Anterior cingulate cortex (tissue), 58 donors: ENCODE measurements at places on chromosomes 3 and 15.

DNA sequence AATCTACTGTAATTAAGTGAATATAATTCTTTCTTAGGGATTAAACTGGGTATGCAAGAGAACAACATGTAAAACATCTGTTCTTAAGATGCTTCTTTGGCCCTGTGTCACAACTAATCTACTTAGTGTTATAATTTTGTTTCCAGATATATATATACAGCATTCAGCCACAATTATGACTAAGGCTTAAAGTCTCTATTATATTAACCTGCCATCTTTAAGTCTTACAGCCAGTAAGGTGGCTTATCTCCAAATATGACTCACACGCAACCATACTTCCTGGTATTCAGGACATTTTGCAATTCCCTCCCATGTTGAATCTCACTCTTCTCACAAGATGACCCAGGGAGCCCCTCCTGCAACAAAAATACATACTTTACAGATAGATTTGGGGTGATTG lies 6.6 kb upstream of the KBTBD8 start:
- no peak for DNase-seq

GRCh38 chr15:99565049-99565298 lies 810 bp upstream of the MEF2A start:
- no peak for DNase-seq

GRCh38 chr3:66463054-66463631 lies 37.7 kb downstream of the LRIG1 start:
- DNase-seq = no peak

DNA sequence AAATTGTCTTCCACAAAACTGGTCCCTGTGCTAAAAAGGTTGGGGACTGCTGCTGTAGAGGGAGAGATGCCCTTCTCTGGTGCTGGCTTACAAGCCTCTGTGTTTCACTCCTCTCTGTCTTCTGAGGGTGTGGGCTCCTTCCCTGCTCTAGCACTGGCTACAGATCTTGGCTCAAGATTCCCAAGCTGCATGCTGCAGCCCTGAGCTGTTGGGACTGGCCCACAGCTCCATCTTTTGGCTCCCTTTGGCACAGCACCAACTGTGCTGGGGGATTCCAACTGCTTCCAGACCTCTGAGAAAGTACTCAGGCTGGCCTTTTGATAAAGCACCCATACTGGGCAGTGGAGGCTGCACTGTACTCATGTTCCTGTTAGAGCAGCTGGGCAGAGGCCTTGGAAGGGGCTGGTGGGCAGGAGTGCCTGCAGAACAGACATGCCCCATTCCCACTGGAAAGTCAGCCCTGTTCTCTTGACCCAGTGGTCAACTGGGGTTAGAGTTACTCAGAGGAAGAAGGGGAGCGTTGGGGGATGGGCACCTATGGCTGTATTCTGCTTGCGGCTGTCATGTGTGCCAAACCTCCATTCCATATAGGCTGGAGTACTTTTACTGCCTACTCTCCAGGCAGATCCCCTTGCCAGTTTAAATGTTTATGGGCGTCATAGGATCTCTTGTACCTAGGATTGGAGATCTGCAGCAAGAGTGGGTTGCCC lies 55.7 kb downstream of the GALK2 start:
- no peak for DNase-seq

- no peak for DNase-seq
These were observed 89.4 kb upstream of the ICE2 start for GRCh38 chr15:60568301-60568742.

DNA sequence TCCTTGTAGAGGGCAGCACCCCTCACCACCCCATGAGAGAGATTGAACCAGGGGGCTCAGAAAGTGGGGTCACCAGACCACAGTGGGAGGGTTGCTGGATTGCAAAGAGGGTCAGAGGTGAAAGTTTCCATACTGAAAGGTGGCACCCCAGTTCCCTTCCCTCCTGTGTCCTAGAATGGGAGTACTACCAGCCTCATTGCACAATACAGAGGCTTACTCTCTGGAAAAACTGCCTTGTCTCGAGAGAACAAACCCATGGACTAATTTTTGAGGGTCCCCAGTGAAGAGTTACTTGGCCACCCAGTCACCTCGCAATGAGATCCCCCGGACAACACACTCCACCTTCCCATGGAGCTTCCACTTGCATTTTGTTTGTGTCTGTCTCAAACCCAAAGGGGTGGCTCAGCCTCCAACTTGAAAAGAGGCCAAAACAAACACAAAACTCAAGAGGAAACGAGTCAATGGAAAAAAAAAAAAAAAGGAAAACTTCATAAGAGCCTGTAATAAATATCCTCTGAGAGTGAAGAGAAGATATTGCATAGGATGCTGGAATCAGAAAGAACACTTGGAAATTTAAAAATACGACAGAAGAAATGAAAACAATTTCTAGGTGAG lies 18.6 kb downstream of the MESP2 start:
- no peak for DNase-seq

DNA sequence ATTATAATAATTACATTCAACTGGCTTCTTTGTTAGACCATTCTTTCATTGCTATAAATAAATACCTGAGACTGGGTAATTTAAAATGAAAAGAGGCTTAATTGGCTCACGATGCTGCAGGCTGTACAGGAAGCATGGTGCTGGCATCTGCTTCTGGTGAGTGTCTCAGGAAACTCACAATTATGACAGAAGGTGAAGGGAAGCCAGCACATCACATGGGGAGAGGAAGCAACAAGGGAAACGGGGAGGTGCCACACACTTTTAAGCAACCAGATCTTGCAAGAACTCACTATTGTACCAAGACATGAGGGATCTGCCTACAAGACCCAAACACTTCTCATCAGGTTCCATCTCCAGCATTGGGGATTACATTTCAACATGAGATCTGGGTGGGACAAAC lies 413.1 kb upstream of the ARRDC4 start:
- DNase-seq = no peak

DNA sequence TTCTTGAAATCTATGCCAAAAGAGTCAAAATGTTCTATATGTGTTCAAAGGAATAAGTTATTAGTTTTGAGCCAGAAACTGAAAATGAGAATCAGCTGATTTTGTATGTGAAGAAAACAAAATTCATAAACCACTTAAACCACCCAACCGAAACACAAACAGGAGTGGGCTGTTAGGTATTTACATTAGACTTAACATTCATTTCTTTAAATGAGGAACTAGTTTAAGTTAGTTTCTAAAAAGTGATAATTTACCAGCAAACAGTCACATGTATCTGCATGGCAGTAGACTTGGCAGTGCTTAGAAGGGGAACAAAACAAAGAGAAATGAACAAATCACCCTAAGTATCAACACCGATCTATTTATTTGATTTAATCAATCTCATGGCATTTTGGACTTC lies 128.0 kb downstream of the GMNC start:
- DNase-seq = no peak

DNA sequence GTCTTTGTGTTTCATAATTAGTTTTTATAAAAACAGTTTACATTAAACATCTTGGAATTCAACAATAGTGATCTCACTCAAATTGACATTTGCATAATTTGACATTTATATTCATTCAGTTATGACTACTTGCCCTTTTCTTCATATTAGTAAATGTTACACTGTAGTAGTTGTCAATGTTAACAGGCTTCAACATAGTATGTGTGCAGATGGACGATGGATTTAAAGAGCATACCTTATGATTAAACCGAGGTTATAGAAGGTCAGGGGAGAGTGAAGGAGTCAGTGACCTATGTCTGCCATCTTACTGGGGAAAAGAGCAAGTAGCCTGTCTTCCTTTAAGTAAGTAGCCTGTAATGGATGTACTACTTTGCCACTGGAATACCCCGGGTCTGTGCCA lies 8.5 kb upstream of the CCNB2 start:
- DNase-seq = no peak

- no peak for DNase-seq
These were observed 92.2 kb downstream of the APBA2 start for GRCh38 chr15:28978011-28978378.

- no peak for DNase-seq
These were observed 47.8 kb upstream of the LRRC3B start for GRCh38 chr3:26574766-26575165.

- DNase-seq = no peak
These were observed 5.3 kb upstream of the TXNRD3 start for GRCh38 chr3:126659915-126660886.

GRCh38 chr3:45595364-45596195 lies 1.0 kb downstream of the LIMD1 start:
- no peak for DNase-seq

GRCh38 chr3:153633407-153633806 lies 471.4 kb downstream of the RAP2B start:
- DNase-seq = no peak

DNA sequence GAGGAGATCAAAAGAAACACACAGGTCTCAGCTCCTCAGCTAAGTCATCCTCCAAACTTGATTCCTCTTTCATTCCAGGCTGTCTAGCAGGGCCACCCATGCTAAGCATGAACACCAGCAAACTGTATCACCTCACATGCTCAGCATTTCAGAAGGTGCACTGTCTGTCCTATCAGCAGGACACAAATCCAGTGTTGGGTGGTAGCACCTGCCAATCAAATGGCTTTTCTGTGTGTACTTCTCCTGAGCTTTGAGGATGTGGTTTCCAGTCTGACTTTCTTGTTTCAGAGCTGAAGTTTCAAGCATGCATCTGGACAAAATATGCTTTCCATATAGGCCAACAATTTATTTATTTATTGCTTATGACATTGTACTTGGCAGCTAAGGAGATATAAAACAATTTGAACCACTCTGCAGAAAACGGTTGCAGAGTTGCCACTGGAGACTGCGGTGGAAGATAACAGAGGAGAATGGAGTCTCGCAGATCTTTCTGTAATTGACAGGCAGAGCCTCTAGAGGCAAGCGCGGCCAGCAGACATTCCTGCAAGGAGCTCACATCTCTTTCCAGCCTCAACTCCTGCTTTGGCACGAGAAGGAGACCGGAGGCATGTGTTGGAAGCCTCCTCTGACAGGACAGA lies 167.1 kb upstream of the WNT5A start:
- DNase-seq = no peak

DNA sequence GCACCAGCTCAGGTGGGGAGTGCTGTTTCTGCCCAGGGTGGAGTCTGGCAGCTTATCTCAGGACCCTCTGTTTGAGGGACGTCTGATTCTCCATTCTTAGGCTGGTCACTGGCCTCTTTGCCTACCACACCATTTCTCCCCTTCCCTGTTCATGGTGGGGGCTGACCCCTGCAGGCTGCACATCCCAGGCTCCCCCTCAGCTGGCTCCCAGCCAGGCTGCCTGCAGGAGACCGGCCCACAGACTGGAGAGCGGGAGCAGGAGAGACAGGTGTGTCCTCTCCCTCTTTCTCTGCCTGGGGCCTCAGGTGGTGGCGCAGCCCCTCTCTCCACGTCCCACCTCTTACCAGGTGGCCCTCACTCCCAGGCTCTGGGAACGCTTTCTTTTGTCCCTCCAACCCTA lies 60.8 kb downstream of the RAB11A start:
- DNase-seq = no peak

DNA sequence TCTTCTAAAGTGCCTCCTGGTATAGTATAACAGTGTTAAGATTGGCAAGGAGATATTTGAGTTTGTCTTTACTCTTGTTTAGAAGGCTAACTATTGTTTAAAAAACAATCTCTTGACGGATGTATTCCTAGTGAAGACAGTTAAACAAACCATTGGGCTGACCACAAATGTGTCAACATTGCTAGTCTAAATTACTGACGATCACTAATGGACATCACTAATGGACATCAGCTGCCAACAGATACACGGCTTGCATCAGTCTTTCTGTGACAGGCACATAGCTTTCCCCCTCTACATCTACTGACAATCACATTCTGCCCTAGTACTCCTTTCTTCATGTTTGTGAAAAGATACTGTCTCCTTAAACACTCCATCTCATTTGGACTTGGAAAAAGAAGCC lies 57.1 kb upstream of the ETV5 start:
- DNase-seq = no peak

- DNase-seq = no peak
These were observed 753 bp downstream of the INAFM2 start for GRCh38 chr15:40323953-40324937.

DNA sequence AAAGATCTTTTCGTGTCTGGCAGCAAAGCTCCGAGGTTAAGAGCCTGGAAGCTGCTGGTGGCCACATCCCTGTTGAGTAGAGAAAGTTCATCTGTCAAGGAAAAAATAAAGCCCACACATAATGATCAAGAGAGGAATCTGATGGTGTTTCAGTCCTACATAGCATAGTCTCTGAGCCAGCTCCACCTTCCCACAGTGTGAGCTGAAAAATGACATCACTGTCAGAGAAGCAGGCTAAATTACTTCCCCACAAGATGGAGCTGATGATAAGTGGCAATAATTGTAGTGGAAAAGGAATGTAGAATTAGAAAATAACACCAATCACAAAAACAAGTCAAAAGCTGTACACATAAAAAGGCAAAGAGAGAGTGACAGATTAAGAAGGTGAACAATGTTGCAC lies 84.5 kb downstream of the AQP9 start:
- no peak for DNase-seq

- no peak for DNase-seq
These were observed 50.1 kb downstream of the UBE2E2 start for GRCh38 chr3:23253214-23253613.

GRCh38 chr3:149832086-149832485 lies 19.1 kb downstream of the RNF13 start:
- no peak for DNase-seq

DNA sequence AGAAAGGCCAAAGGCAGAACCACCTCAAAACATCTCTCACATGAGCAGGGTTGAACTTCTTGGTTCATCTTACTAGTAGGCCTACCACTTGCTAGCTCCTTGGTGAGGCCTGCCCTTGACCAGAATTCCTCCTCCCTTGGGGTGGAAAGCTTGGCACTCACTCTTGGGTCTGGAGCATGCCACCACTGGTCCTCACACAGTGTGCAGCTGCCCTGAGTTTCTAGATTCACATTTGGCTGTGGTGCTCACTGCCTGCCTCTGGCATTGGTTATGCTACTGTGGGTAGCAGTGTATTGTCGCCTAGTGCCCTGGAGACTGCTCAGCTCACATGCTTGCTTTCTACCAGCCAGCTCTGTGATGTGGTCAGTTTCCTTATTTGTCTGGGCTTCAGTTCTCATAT lies 23.7 kb downstream of the OXNAD1 start:
- DNase-seq = no peak

DNA sequence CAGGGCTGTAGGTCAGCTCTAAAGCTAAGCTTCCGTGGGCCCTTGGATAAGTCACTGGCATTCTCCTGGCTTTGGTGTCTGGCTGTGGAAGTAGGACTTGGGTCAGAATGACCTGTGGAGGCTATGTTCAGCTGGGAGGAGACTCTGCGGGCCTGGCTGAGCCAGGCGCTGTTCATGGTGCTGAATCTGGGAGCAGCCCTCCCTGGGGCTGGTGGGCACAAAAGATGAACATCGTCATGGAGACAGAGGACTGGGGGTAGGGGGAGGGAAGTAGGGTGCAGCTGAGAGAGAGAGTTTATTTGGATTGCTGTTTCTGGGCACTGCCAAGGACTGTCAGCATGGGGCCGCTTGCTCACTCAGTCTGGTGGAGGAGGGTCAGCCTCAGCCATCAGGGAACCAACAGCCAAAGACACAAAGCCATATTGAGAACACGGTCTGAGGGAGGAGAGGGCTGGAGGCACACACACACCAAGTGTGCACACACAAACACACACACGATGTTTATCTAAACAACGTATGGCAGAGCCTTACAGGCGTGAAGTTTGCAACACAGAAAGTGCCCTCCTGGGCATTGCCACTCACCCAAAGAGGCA lies 120.7 kb upstream of the LINGO1 start:
- peak; percentile 53 for DNase-seq
